ENCODE measurements at places on chromosomes 3 and 15. TPM values are rescaled to one million over a fixed set of nuclear protein-coding genes. Genes with fewer than 3 reads are reported as not detected.

The ZKSCAN7 gene
- 9.8 TPM for total RNA-seq

The RGMA gene
- total RNA-seq: 2.5 TPM

The LMAN1L gene
- total RNA-seq: under 0.01 TPM

The BBS4 gene
- 35.7 TPM for total RNA-seq

The SLC28A1 gene
- not detected for total RNA-seq
